Glutamatergic neuron (in vitro differentiated cells): ENCODE measurements at places on chromosomes 3 and 15. TPM values are rescaled to one million over a fixed set of nuclear protein-coding genes. Genes with fewer than 3 reads are reported as not detected.

DNA sequence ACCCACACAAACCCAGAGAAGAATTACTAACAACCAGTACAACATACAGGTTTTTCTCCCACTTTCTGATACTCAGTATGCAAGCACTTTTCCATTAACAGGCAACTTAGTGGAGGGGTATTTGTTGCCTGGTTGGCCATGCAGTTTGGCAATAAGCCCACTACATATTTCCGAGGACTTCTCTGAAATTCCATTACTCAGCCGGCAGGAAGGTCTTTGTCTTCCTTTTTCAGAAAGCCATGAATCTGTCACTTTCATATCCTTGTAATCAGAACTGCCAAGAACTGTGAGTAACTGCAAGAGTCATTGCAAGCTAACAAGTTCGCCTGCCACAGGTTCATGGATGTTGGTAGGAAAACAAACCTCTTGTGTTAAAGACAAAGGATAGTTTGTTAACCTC, 422.3 kb upstream of the ROBO1 start:
- no peak overlapping the region for H3K4me3 ChIP-seq
- no peak overlapping the region for H3K27ac ChIP-seq
- no peak for DNase-seq
- no peaks in the 10 kb centered on the region for H3K4me1 ChIP-seq
- no peaks in the 10 kb centered on the region for H3K27me3 ChIP-seq

GRCh38 chr3:5520237-5520636, 332.7 kb downstream of the EDEM1 start:
- no peak overlapping the region for H3K4me3 ChIP-seq
- H3K4me1 ChIP-seq = no peaks in the 10 kb centered on the region
- H3K27me3 ChIP-seq = peaks cover 4% of the 10 kb centered on the region
- H3K36me3 ChIP-seq = no peaks in the 10 kb centered on the region
- H3K27ac ChIP-seq = no peak overlapping the region
- no peak for DNase-seq

- no peaks in the 10 kb centered on the region for H3K36me3 ChIP-seq
- peak overlapping the region; percentile 0 for H3K4me3 ChIP-seq
- no peaks in the 10 kb centered on the region for H3K27me3 ChIP-seq
- no peak overlapping the region for H3K27ac ChIP-seq
These were observed 537.6 kb downstream of the FOXP1 start for GRCh38 chr3:71045917-71046282.

NANOGP8 gene
- total RNA-seq = 0.86 TPM
